ENCODE measurements at places on chromosomes 11 and 22.

- no peak for DNase-seq
Measured at GRCh38 chr11:69925366-69926196, 106.4 kb upstream of the FGF3 start.

DNA sequence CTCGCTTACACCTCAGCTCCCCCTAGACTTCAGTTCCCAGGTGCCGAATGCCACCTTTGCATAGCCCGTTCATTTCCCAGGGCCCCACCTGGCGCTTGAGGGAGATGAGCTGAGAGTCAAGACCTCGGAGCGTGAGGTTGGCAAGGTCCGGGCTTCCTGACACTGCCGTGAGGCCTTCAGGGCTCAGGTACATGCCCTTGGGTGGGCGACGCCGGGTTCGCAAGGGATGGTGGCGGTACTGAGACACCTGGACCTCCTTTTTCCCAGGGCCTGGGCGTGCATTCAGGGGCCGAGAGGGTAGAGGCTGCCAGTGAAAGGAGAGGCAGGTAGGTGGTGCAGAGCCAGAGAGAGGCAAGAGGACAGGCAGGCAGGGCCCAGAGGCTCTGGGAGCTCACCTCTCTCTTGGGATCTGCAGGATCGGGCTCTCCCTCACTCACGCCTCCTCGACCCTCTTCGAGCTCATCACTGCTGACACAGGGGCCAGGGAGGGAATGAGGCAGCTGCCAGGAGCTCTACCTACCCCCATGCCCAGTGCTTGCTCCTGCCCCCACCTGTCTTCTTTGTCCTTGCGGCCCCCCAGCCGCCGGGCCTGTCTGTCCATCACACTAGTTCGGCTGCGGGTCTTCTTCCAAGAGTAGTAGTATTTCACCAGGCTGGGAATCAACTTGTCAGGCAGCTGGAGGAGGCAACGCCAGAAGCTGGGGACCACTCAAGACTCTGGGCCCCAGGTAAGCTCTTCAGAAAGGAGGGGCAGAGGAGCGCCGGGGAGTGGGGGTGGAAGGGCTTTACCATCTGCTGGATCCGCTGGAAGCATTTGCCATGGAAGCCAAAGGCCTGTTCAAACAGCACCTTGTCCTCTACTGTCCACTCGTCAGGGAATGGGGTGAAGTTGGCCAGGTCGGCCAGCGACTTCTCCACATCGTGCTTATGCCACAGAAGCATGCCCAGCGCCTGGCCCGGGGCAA lies 2.8 kb downstream of the RCOR2 start:
- no peak for DNase-seq

GRCh38 chr11:76792505-76793264 lies 9.5 kb downstream of the TSKU start:
- no peak for DNase-seq

- DNase-seq, result no peak
Measured at GRCh38 chr22:49574205-49574880, 253.3 kb downstream of the BRD1 start.

GRCh38 chr22:18136563-18137320 lies 13.2 kb upstream of the USP18 start:
- DNase-seq, result no peak

GRCh38 chr22:39571538-39571937 lies 985 bp downstream of the CACNA1I start:
- no peak for DNase-seq

GRCh38 chr11:29119707-29120618 lies 896.9 kb downstream of the KCNA4 start:
- no peak for DNase-seq

GRCh38 chr11:12835286-12835685 lies 161.1 kb downstream of the TEAD1 start:
- DNase-seq, result no peak

DNA sequence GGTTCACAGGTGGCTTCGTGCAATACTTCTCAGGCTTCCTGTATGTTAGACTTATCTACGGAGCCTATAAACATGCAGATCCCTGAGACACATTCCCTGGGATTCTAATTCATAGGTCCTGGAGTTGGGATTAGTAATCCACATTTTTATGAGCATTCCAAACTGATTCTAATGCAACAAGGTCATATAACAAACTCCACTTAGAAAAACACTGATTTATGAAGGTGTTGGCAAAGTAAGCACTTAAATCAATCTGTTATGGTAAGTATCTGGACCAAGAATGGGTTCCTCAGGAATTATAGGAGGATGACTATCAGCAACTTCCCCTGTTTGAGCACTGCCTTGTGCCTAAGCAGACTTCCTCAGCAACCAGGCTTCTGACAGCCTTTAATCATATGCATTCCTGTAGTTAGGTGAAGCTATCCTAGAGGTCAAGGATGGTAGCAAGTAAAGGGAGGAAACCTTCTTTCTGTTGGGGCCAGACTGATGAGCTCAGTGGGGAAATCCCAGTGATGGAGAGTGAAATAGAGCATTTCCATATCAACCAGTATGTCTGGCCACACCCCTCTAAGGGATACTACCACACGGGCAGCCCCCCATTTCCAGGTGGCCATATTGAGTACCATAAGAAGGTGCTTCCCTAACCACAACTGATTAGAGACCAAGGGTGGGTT lies 89.6 kb downstream of the RASSF10 start:
- DNase-seq, result no peak

DNA sequence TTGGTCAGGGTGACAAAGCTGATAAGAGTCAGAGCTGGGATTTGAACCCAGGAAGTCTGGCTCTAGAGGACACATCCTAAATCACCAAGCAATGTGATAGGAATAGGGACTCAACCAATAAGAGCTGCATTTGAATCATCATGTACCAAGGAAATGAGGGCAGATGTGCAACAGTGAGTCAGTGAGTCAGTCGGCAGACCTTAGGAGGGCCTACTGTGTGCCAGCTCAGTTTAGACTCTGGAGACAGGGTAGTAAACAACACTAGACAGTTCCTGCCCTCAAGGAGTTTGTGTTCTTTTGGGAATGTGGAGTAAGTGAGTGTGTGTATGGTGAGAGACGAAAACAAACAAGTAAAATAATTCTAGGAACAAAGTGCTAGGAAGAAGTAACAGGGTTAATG lies 11.2 kb downstream of the IL10RA start:
- no peak for DNase-seq

DNA sequence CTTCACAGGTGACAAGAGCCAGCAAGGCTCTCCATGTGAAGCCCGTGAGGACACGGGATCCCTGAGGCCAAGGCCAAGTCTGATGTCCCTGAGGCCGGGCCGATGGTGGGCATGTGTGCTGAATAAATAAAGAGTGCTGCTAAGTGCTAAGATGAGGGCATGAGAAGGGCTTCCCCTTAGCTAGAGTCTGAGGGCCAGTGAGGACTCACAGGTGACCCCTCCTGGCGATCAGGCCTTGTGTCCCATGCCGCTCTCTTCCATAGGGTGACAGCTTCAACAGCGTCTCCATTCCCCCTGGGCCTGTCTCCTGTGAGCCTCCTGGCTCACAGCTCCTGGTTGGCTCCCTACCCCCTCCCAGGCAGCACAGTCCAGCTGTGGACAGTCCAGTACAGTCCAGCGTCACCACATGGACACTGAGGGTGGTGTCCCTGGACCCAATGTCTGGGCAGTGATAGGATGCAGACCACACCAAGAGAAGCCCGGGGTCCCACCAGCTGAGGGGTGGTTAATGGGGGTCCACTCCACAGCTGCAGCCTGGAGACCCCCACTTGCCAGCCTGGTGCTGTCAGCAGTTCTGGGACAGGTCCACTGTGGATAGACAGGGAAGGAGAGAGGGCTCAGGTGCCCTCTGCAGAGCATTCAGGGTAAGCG lies 1033.2 kb downstream of the TBC1D22A start:
- no peak for DNase-seq

DNA sequence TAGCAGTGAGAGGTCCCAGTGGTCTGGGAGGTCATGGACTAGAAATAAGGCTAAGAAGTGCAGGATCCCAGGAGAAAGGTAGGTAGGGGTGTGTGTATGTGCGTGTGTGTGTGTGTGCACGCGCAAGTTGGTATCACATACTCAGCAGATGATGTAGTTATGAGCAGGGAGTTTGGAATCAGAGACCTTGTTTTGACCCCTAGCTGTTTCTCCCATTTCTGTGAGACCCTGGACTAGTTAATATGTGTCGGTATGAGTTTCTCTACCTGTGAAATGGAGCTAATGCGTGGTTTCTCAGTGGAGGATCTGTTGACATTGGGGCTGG lies 1.3 kb downstream of the SERPING1 start:
- DNase-seq, result no peak

Measured in effector CD4-positive, alpha-beta T cell (primary cell).